ENCODE measurements at places on chromosomes 4 and X.

DNA sequence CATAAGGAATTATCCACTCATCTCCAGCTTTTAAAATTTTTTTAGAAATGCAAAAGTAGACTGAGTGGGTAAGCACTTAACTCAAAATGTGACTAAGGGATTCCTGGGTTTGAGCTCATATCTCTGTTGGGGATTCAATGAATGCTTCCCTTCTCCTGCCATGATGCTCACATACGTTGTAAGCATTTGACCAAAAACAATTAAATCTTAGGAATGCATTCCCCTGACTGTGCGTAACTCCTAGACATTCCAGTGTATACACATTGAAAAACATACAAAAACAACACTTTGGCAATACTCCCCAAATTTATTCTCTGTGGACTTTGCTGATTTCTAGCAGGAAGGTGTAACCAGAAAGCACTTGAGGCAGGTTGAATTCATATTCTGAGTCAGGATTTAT lies 29.8 kb downstream of the SPANXA2 start:
- no peak for DNase-seq

DNA sequence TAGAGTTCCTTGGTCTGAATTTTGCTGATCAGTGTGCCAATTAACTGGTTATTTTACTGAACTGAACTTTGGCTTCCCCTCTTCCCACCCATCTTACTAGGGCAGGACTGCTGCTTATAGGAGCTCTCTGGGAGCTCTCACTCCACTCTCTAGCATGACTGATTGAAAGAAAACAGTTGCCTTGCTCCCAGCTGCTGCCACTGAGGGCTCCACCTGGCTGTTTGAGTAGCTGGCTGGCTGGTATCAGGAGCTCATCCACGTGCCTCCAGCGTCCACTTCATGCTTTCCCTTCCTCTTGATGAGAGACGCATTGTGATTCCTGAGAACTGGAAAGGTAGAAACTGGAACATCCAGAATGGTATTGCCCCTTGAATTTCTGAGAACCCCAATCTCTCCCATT lies 73.0 kb upstream of the KLHL13 start:
- no peak for DNase-seq

GRCh38 chrX:12999422-12999821 lies 24.5 kb downstream of the TMSB4X start:
- no peak for DNase-seq

DNA sequence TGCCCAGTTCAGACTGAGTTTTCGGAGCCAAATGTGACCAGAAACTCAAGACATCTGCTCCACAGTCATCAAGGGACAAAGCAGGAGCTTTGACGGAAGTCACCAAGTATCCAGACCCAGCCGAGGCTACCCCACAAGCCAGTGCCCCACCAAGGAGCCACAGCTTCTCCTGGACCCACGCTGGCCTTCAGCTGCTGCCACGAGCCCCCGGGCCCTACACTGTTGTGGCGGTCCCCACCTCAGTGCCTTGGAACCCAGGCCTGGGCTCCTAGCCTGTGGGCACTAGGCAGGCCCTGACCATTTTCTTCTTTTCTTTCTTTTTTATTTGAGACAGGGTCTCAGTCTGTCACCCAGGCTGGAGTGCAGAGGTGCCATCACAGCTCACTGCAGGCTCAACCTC lies 82.1 kb upstream of the NKX1-1 start:
- no peak for DNase-seq

- DNase-seq = no peak
Observed at GRCh38 chrX:3119376-3119775, 78.1 kb downstream of the ARSF start.

DNA sequence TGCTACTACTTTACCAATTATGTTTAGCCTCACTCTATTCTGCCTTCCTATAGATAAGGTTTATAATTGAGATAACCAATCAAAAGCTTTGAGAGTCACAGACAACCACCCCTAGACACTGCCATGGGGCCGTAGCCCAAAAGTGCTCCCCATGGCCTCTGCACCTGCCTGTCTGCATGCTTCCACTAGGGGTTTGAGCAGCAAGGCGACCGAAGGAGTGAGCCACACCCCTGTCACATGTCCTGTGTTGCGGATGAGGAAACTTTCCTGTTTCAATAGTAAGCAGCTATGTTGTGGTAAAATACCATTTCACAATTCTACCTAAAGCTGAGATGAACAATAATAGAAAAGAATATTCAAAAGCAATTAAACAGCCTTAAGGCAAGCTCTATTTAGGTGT lies 856.0 kb upstream of the FRG1 start:
- DNase-seq = no peak

DNA sequence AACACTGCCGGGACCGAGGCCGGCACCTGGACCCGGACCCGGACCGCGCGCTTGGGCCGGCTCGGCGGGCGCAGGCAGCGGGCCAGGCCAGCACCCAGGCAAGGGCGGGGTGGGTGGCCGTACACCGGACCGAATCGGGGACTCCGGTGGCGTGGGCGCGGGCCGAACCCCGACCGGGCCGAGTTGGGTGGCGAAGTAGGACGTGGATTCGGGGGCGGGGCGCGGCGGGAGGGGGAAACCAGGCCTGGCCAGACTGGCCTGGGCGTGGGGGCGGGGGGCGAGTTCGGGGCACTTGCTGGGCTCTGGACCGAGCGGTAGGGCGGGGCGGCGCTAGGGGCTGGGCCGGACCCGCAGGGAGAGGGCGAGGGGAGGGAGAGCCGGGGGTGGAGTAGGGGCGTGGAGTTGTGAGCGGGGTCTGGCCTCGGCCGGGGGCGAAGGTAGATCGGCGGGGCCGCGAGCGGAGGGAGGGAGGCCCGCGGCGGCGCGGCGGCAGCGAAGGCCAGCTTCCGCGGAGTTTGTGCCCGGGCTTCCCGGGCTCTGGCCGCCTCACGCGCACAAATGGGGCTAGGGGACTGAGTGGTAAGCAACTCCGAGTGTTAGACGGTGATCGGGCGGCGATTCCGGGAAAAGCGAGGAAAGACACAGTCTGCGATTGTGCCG lies 1.8 kb upstream of the BCORL1 start:
- peak; percentile 2 for DNase-seq

GRCh38 chr4:83772685-83773084 lies 236.8 kb downstream of the GPAT3 start:
- no peak for DNase-seq

- DNase-seq = no peak
Observed at GRCh38 chrX:10507876-10508275, 112.5 kb downstream of the MID1 start.

GRCh38 chrX:2514131-2514530 lies 13.4 kb upstream of the DHRSX start:
- no peak for DNase-seq

DNA sequence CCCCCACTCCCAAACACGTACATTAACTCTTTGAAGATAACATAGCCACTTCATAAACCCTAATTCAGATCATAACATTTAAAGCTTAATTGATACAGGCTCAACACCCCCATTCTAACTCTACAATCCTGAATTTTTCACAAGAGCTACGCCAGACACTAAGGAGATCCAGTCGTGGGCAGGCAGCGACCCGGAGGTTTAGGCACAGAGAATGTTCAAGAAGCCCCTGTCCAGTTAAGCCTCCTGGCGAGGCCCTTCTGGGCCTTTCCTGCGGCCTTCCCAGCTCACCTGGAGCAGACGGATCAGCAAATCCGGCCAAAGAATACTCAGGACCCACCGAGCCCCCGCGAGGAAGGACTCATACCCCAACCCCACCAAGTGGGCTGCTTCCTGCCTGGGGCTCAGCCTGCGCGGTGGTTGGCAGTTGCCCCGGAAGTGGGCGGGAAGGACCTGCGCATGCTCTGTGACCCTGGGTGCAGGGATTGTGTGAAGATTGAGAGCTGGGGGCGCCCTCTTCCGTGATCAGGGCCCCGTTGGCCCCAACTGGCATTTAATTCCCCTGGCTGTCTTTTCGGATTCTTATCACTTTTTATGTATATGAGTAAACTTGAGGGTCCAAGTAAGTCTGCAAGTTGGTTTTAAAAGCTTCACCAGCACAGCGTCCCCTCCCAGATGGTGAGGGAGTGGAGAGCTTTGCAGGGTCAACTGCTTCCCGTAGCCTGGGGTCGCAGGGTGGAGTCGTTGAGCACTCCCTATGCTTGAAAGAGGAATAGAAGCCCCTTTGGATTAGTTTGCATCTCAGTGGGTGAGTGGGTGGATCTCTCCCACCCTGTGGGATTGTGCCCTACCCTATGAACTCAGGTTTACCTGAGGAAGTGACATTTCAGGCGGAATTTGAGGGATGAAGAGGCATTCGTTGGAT lies at the start of gene TRIM61:
TSS of gene TRIM61 (minus strand) at position 415 of the 922 bp plus-strand sequence. CDS start 7,655 bp downstream, outside the sequence.
- DNase-seq = peak; percentile 12
